ENCODE measurements at places on chromosomes 6 and 20.

GRCh38 chr6:31737315-31737990 is 1.1 kb upstream of the CLIC1 start:
- DNase-seq: no peak

DNA sequence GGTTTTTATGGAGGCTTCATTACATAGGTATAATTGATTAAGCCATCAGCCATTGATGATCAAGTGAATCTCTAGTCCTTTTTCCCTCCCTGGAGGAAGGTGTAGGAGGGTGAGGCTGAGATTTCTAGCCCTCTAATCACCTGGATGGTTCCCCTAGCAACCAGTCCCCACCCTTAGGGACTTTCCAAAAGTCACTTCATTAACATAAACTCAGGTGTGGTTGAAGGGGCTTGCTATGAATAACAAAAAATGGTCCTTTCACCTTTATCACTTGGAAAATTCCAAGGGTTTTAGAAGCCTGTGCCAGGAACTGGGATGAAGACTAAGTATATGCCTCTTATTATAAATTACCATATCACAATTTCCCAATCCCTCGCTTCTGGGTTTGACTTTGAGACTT is 40.4 kb downstream of the SMPDL3A start:
- DNase-seq: no peak

GRCh38 chr6:75249837-75250236 is 6.2 kb upstream of the COX7A2 start:
- no peak for DNase-seq

- no peak for DNase-seq
Observed at GRCh38 chr6:20069021-20069522, 143.2 kb downstream of the MBOAT1 start.

DNA sequence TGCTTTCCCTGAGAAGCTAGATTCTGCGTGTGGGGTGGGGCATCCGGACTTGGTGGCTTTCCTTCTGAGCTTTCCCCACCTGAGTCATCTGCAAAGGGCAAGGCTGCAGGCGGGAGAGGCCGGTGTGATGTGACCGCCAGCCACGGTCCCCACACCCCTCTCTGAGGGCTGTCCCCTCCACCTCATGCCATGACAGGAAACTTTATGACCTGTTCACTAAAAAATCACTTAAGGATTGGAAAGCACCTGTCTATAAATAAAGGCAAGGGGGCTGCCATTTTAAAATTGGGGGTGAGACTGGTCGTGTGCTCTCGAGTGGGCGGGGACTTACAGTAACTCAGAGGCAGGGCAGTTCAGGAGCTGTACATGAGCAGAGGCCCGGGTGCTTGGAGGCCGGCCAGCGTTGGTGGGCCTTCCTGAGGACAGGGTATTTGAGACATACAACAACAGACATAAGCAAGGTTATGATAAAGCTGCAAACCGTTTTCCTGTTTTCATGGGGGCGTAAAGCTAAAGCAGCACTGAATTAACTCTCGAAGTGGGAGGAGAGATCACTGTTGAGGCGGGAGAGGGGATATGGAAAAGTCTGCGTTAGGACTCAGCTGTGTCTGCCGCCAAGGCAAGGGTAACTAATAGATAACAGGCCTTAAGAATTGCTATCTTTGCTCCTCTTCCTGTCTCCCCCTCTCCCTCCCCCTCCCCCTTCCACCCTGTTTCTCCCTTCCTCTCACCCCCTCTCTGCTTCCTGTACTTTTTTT is 16.1 kb upstream of the SERPINB1 start:
- DNase-seq: peak; percentile 77

- DNase-seq: no peak
Observed at GRCh38 chr6:157032923-157033322, 255.7 kb downstream of the ARID1B start.

GRCh38 chr20:43068482-43068881 is 121.2 kb downstream of the PTPRT start:
- no peak for DNase-seq

DNA sequence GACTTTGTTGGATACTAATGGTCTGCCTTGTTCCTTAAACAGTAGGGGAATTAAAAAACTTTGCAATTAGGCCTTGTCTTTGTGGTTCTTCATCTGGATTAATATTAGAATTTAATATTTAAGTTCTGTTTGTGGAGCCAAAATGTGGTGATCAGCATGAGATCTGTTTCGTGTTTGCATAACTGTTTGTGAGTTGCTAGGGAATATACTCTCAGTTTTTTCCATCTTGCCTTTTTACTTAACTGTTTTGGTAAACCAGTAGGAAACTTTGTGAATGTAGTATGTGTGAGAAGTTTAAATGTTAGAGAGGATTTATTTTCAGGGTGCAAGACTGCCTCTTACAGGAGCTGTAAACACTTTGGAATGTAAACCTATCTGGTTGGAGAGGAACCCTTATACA is 35.6 kb downstream of the LRRC1 start:
- DNase-seq: no peak

- DNase-seq: no peak
Observed at GRCh38 chr6:29945281-29945820, 3.0 kb downstream of the HLA-A start.
